ENCODE measurements at places on chromosomes 5 and 9.

DNA sequence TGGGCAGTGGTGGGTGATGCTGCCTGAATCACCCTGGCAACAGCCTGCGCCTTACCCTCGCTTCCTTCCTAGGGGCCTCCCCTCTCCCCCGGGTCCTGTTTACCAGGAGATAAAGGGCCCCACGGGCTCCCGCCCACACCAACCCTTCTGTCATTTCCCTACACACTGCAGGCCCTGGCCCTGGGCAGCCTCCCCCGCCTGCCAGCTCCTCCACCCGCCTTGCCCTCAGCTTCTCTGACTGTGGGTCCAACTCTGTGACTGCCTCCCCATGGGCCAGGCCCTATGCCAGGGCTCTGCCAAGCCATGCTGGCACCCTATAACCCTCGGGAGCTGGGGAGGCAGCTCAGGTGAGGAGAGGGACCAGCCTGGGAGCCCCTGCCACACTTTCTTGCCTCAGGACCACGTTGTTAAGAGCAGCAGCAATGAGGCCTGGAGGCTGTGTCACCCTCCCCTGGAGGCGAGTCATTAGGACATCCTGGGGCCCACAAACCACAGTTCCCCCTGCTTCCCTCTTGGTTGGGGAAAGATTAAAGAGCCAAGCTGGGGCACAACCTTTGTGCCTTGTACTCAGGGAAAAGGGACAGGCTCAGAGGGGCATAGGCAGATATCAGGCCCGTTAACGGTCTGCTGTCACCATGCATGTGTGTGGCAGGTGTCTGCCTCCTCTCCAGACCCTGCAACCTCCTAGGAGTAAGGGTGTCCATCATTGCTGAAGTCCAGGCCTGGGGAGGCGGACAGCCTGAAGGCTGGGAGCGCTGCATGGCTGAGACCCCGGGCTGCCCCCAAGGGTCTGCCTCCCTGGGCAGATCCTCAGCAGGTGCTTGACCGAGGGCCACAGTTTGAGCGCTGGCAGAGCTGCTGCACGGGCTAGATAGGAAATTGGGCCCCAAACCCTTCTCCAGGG lies 2.8 kb downstream of the MGAT4B start:
- peak; percentile 50 for DNase-seq

DNA sequence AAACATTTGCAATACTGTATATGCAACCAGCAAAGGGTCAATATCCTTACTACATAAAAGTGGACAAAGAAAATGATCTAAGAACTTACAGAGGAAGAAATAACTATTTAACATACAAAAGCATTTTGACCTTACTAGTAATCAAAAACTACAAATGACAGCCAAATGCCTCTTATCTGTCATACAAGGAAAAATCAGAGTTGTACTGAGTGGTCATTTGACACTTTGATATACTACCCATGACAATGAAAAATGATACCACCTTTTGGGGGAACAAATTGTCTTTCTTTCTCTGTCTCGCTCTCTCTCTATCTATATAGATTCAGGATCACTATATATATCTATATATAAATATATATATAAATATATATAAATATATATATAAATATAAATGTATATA lies 50.4 kb upstream of the ZSWIM6 start:
- DNase-seq = no peak

- no peak for DNase-seq
Measured at GRCh38 chr5:137791387-137791786, 37.2 kb upstream of the HNRNPA0 start.

DNA sequence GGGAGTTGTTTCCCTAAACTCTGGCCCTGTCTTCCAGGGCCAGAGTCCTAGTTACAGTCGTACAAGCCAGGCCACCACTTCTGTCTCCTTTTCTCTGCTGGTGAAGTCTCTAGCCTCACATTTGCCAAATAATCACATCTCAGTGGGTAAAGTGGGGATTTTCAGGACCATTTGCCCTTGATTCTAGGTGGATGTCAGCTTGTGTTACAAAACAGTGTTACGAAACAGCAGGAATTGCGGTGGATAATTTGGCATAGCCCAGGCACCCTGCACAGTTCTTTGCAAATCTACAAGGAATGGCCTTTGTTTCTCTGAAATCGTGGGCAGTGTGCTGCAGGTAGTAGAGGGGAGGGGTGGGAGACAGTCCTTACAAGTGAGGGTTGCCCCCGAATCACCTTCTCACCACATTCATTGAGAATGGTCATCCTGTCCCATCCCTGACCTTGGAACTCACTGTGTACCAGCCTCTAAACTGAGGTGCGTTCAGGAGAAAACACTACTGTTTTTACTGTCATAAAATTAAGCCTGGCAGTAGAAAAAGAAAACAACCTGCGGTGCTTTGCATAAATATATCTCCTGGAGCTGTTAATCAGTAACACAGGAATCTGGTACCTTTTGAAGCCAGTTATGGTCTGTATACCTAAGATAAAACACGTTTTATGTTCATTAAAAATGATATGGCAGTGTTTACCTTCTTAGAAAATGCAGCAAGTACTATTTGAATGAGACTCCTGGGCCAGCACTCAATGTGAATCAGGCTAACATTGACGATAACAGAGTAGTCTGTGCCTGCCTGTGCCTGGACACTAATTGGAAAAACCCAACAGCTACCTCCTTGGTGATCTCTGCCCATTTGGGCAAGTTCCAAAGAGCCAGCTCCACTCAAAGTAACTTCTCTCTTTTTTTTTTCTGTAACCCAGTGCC lies 44.3 kb downstream of the CYSTM1 start:
- no peak for DNase-seq

Data from EH (cell line).